ENCODE measurements at places on chromosomes 13 and 19.

GRCh38 chr19:29370276-29370675 lies 155.5 kb upstream of the VSTM2B start:
- no peak for DNase-seq

- no peak for DNase-seq
These were observed 81.7 kb downstream of the LRRC63 start for GRCh38 chr13:46293436-46293835.

- no peak for DNase-seq
These were observed 2.4 kb upstream of the ARGLU1 start for GRCh38 chr13:106570299-106570852.

DNA sequence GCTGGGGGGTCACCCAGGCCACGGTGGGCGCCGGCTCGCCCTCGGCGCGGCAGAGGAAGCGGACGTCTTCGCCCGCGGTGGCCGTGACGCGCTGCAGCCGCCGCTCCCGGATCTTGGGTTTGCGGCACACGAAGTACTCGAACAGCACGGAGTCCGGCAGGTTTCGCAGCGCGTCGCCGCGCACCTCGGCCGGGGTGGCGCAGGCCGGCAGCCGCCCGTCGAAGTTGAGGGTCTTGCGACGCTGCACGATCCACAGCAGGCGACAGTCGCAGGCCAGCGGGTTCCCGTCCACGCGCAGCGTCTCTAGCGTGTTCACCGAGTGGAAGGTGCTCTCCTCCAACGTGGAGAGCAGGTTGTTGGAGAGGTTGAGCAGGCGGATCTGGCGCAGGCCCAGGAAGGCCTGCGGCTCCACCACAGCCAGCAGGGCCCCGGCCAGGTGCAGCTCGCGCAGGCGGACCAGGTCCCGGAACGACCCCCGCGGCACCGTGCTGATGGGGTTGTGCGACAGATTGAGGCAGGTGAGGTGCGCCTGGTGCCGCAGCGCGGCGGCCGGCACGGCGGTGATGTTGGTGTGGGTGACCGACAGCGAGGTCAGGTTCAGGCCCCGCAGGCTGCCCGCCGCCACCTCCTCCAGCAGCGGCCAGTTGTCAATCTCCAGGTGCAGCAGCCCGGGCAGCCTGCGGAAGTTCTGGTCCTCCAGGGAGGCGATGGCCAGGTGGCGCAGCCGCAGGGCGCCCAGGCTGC lies 8.6 kb upstream of the PEAK3 start:
- DNase-seq = no peak

DNA sequence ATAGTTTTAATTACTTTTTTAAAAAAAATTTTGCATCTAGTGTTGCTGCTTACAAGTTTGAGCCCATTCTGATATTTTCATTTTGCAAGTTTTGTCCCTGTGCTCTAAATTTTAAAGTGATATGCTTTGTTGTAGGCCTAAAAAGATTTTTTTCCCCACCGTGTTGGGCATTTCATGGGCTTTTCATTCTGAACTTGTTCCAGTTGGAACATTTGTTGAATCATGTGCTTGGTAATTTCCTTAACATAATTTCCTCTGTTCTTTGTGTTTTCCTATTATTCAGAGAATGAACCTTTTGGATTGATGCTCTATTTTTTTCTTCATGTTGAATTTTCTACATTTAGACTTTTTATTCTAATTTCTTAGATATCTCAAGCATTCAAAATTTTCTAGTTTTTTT lies 206.4 kb upstream of the SPRY2 start:
- no peak for DNase-seq

GRCh38 chr13:50589651-50590054 lies 253.8 kb downstream of the DLEU7 start:
- no peak for DNase-seq

DNA sequence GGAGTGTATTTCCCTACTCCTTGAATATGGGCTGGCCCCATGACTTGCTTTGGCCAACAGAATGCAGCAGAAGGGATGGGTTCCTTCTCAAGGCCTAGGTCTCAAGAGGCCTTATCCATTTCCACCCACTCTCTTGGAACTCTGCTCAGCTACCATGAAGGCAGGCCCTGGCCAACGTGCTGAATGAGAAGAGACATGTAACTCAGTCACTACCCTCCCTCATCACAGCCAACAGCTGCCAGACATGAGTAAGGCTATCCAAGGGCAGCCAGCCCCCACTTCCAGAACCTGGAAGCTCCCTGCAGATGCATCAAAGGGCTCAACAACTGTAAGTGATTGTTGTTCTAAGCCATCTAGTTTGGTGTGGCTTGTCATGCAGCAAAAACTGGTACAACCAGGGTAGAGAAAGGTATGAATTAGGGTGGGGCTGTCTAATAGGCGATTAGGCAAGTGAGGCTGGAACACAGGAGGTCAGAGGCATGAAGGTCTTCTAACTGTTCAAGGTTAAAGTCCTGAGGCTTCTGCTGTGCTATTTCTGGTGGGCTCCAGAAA lies 1.4 kb upstream of the RASL11A start:
- no peak for DNase-seq

- no peak for DNase-seq
These were observed 25.3 kb upstream of the MED4 start for GRCh38 chr13:48120241-48120640.

DNA sequence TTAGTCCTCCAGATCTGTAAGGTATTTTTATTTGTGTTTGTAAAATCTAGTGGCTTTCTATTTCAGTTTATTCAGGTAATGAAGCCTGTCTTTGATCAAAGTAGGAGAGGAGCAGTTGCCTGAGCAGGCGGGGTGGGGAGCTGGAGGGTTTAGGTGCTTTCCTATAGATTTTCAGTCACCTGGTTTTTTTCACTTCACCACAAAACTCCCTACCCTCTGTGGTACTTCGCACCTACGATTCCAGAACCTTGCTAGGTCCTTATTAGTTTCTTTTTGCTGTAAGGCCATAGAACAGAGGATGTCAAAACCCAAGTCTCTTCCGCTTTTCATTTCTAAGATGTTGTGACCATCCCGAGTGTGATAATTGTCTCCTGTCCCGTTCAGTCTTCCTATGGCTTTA lies 26.6 kb downstream of the SLAIN1 start:
- no peak for DNase-seq

GRCh38 chr19:10593820-10594637 lies 6.9 kb upstream of the AP1M2 start:
- DNase-seq = no peak

DNA sequence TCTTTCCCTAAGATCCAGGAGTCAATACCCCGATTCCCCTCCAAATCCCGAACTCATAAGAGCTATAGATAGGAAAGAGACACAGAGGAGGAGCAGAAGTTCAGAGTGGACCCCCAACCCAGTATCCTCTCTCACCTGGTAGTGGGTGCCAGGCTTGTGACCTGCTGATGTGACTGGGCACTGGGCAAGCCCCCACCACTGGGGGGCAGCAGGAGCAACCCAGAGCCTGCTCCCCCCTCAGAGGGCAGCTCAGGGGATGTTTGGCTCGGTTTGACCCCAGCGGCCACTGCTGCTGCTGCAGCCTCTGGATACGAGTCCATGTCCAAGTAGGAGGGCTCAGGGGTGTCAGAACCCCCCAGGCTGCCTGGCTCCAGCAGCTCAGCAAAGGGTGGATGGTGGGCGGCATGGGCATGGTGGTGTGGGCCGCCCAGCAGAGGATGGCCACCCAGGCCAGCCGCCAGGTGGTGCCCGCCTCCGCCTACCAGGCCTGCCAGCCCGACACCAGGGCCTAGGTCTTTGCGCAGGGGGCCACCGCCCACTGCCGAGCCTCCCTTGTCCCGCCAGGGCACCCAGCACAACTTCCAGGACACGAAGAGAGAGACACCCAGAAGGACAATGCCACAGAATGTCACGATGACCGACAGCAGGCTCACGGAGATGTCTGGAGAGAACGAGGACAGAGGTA lies 7.4 kb downstream of the SYT3 start:
- no peak for DNase-seq

DNA sequence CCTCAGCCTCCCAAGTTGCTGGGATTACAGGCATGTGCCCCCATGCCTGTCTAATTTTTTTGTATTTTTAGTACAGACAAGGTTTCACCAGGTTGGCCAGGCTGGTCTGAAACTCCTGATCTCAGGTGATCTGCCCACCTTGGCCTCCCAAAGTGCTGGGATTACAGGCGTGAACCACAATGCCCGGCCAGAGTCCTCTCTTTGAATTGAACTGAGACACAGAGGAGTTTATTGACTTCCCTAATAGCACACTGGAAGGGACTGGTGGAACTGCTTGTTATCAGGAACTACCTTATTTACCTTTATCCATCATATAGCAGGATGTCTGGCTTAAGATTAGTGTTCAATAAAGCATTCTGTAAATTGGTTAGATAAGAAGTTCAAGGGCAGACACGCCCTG lies 613.8 kb downstream of the EFNB2 start:
- DNase-seq = no peak

DNA sequence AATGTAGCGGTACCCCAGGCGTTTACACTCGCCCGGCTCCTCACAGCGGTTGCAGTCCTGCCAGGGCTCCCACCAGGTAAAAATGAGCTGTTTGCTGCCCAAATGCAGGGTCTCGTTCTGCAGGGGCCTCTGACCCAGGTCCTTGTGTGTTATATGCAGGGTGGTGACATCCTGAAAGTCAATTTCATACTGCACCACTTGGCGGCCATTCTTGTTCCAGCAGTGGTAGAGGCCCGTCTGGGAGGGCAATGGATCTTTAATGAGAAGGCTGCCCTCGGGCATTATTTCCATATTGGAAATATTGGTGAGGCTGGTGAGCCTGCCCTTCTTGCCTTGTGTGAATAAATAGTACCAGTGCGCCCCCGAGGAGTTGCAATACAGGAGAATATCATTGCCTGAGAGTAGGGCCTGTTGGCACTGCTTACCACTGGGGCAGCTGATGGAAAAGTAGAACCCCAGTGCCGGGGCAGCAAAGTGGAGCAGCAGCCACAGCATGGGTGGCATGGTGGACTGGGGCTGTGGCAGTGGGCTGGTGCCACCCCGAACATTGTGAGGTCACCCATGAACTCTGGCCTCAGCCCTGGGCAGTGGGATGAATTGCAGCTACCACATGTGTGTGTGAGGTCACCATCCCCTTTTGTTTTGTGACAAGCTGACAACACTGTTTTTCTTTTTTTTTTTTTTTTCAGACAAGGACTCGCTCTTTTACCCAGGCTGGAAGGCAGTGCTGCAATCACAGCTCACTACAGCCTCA lies at the start of gene FAM187B:
TSS of gene FAM187B (minus strand) at position 563 of the 754 bp plus-strand sequence. CDS start at position 504, 59 bp downstream.
- DNase-seq = no peak

GRCh38 chr19:32363175-32363574 lies 17.8 kb downstream of the ZNF507 start:
- DNase-seq = no peak

DNA sequence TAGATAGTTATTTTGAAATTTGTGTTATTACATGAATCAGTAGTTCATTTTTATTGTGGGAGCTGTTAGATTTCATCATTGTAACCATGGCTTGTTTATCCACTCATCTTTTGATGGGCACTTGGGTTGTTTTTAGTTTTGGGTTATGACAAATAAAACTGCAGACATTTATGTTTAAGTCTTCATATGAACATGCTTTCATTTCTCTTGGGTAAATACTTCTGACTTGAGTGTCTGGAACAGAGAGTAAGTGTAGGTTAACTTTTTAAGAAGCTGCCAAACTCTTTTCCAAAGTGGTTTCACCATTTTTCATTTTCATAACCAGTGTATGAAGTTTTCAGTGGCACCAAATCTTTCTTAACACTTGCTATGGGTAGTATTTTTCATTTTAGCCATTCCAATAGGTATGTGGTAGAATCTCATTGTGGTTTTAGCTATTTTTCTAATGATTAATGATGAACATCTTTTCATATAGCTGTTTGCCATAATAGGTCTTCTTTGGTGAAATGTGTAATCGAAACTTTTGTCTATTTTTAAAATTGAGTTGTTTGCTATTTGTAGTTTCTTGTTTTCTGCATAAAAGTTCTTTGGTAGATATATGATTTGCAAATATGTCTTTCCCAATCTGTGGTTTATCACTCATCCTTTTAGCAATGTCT lies 17.9 kb downstream of the SLAIN1 start:
- no peak for DNase-seq

GRCh38 chr19:52922841-52923777 lies at the start of gene ZNF888:
ZNF888 (minus strand) TSS chr19:52923428; CDS start chr19:52917873, 5,555 bp downstream.
- DNase-seq = peak; percentile 73

- no peak for DNase-seq
These were observed 67.4 kb upstream of the UBAC2 start for GRCh38 chr13:99133230-99133629.

DNA sequence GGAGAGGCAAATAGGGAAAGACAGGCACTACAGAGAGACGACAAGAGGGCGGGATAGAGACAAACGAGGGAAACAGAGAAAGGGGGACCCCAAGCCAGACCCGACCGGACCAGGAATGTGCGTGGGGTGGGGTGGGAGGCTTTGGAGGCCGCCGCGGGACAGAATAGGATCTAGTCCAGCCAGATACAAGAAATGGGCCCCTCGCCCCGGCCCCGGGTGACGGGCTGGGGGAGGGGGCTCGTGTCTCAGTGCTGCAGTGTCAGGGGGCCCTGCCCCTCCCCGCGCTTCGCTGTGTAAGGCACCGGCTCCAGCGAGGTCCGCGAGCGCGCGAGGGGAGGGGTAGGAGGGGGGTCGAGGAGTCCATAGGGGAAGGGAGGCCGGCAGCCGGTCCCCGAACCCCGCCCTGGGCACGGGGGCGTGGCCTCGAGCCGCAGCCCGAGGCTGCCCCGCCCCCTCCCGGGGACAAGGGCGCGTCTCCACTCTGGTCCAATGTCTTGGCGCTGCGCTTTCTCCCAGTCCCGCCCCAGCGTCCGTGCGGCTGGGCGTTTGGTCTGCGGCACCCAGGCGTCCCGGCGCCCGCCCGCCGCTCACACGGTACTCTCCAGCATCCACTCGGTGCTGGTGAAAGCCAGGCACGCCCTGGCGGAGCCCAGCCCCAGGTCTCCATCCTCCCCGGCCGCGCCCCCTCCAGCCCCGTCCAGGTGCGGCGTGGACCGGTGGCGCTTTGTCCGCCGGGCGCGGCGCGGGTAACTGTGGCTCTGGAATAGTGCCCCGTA lies 11.0 kb downstream of the IFNL1 start:
- no peak for DNase-seq

DNA sequence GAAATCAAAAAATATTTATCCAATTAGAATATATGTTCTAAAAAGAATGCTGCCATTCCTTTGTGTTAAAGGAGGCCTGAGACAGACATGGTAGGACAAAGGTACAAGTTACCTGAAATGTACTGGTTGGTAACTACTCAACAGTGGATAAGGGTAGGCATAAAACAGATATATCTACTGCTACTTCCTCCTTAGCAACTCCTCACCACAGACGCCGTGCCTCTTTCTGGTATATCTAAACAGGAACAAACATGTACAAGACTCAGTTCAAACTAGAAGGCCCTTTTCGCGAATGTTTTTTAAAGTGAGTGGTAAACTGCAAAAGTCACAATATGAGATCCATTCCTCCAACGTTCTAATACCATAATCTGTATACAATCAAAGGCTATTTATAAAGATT lies 86.9 kb downstream of the TBC1D4 start:
- DNase-seq = no peak

- DNase-seq = no peak
These were observed 15.9 kb downstream of the ZDHHC20 start for GRCh38 chr13:21443171-21443570.

DNA sequence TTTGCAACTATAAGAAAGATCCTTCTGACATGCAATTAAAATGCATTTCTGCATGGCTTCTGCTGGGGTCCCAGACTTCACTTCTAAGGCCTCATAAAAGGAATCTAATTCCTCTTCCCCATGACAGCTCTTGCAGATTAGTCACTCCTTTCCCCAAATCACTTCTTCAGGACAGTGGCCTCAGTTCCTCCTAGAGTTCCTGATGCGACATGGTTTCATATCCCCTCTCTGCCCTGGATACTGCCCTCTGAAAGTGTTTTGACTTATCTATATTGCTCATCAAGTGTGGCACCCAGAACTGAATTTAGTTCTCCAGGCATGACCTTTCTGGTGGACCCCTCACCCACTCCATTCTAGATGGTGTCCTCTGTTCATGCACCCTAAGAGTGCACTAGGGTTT lies 238.1 kb downstream of the FOXO1 start:
- DNase-seq = no peak

GRCh38 chr13:113441661-113442060 lies 11.6 kb downstream of the ADPRHL1 start:
- no peak for DNase-seq
